Bronchial epithelial cell (primary cell): ENCODE measurements at places on chromosomes 7 and 10.

- DNase-seq, result no peak
Observed at GRCh38 chr10:124385627-124386185, 33.0 kb downstream of the OAT start.

- DNase-seq, result peak; percentile 29
Observed at GRCh38 chr7:25894902-25895791, 256.9 kb upstream of the NFE2L3 start.

- no peak for DNase-seq
Observed at GRCh38 chr7:1401011-1401410, 58.3 kb downstream of the MICALL2 start.

GRCh38 chr7:17492437-17492836, 194.0 kb downstream of the AHR start:
- DNase-seq, result peak; percentile 93
